Vein endothelial cell (primary cell): ENCODE measurements at places on chromosomes 7 and 10. TPM values are rescaled to one million over a fixed set of nuclear protein-coding genes. Genes with fewer than 3 reads are reported as not detected.

Gene RPEL1
- total RNA-seq: 0.33 TPM in 1 of 2 replicates, not detected in the other

Gene KLLN
- total RNA-seq: 0.33 and 0.57 TPM in 2 replicates

Gene VPS37D
- 2.5 and 3.9 TPM in 2 replicates for total RNA-seq

Gene GPR141
- not detected in 2 replicates for total RNA-seq

Gene PPP1R17
- total RNA-seq: not detected in 2 replicates

Gene VSTM4
- under 0.01 and 0.29 TPM in 2 replicates for total RNA-seq

Gene ALOX5
- total RNA-seq: not detected in 2 replicates

Gene ARHGAP22
- 47.7 and 53.2 TPM in 2 replicates for total RNA-seq

Gene ASB10
- not detected in 2 replicates for total RNA-seq

Gene FRA10AC1
- total RNA-seq: 8.2 and 9.4 TPM in 2 replicates

Gene AGAP9
- total RNA-seq: 2.6 and 4.3 TPM in 2 replicates

Gene SYNPO2L
- not detected in 2 replicates for total RNA-seq
